ENCODE measurements at places on chromosomes 5 and 9.
A peak's percentile ranks its signal among the peaks of the same experiment; 100 is the strongest.

DNA sequence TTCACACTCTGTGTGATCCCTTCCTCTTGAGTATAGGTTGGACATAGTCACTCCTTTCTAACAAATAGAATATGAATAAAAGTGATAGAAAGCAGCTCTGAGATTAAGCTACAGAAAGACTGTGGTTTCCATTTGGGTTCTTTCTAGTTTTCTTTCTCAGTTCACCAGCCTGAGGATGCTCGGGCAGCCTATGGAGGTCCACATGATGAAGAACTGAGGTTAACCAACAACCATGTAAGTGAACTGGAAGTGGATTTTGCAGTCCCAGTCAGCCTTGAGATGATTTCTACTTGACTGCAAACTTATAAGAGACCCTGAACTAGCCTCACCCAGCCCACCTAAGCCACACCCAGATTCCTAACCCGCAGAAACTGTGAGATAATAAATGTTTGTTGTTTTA is 10.1 kb upstream of the FOXE1 start:
- no peak for DNase-seq

DNA sequence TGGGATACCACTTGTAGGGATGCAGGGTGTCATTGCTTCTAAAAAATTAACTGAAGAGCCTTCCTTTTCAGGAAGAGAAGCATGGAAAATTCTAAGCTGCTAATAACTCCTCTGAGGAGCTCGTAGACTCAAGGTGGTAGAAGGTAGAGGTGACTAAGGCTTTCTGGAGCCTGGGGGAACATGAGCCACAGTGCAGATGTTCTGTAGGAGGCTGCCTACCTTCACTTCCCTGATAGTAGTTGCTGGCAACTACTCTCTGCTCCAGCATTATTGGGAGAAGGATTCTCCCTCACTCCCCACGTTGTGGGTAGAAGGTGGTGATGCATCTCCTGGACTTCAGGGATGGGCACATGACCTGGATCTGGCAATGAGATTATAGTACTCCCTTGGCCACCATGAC is 86.7 kb upstream of the STARD4 start:
- DNase-seq: no peak

GRCh38 chr9:97895695-97896332 is 26.5 kb downstream of the TRMO start:
- DNase-seq: no peak

- DNase-seq: no peak
These were observed 362.9 kb downstream of the ARRDC3 start for GRCh38 chr5:91020065-91020800.

- DNase-seq: no peak
These were observed 125.9 kb upstream of the FOXD4L5 start for GRCh38 chr9:65410926-65411325.

DNA sequence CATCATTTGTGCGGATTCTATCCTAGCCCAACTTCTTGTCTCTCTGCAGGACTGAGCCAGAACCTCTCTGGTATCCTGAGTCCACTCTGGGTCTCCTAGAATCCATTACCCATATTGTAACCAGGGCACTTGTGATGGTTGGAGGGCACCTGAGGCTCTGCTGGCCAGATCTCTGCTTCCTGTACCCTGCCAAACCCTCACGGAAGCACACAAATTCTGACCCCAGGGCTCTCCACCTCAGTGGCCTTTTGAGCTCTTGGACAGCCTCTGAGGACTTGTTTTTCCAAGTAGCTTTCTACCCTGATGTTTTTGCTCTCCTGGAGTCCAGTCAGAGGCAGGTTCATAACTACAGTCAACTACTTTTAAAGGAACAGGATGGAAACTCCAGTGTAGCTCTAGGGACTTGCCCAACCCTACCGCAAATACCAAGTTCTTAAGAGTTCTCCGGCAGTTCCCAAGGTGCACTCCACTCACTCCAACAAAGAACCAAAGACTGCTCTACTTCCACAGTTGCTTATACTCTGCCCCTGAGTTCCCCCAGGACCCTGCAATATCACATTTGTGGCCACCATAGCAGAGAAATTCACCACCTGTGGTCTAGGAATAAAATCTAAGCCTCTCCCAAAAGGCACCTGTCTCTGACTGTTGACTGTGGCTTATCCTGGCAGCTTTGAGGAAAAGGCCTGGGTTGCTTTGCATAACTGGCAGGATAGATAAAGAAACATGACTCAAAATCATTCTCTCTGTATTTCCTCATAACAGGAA is 9.6 kb downstream of the PIP5K1B start:
- no peak for DNase-seq

GRCh38 chr5:64458948-64459347 is 46.9 kb upstream of the RGS7BP start:
- no peak for DNase-seq

DNA sequence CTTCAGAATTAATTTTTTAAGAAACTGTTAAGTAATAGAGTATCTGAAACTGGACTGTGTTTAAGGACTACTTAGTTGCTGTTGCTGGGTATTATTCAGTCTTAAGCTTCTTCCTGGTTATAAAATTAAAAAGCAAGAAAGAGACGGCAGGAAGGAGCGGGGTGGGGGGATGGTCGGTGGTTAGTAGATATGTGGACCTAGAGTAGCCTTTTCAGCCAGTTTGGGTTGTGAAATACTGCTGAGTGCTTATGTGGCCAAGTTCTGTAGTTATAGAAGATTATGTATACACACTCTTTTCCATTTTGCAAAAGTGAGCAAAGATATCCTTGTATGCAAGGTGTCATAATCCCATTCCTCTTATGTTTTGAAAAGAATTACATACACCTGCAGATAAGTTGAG is 28.5 kb downstream of the TRIO start:
- DNase-seq: no peak

DNA sequence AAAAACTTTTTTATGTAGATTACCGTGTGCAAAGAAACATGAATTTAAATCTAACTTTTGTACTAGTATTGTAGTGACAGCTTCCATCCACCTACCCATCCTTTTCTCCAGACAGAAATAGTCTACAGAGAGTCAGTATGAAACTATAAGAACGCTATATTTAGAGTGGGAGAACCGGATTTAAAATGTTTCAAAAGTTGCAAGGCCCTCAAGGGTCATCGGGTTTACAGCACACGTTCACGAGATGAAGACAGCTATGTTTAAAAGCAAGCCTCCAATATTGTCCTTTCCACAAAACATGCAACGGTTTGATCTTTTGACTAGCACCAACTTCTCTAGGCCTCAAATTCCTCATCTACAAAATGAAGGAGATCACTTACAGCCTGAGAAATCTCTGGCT is 139.9 kb downstream of the LPAR1 start:
- DNase-seq: no peak

- peak; percentile 25 for DNase-seq
These were observed 1046.9 kb upstream of the WWC1 start for GRCh38 chr5:167244583-167244982.

DNA sequence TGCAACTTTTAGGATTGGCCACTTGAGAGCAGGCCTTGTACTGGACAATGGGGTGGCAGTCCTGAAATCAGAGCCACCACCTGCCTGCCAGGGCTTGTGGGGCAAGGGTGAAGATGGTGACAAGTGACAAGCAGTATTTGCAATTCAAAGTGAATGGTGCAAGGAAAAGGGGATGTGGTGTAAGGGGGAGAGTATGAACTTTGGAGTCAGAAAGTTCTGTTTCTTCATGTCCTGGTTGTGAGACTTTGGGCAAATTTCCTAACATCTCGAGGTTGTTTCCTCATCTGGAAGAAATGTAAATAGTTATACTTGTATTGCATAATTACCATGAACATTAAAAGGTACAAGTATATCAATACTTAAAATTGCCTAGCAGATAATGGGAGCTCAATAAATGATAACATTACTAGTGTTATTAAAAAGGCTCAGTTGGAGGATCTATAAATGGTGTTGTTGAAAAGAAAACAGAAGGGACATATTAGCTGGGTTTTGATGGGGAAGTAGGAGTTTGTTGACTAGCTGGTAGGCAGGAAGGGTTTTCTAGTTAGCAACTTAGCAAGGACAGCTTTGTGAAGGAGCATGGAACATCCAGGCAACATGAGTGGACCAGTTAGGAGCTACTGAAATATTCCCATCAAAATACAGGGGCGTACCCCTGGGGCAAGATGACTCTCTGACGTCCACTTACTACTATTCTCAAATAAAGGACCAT is 21.3 kb upstream of the MEGF9 start:
- no peak for DNase-seq

GRCh38 chr9:135990468-135991429 is 29.6 kb upstream of the UBAC1 start:
- DNase-seq: no peak

- no peak for DNase-seq
These were observed 3.6 kb upstream of the B4GALT1 start for GRCh38 chr9:33170464-33171415.

GRCh38 chr9:126604059-126605055 is 9.4 kb upstream of the LMX1B start:
- DNase-seq: no peak

DNA sequence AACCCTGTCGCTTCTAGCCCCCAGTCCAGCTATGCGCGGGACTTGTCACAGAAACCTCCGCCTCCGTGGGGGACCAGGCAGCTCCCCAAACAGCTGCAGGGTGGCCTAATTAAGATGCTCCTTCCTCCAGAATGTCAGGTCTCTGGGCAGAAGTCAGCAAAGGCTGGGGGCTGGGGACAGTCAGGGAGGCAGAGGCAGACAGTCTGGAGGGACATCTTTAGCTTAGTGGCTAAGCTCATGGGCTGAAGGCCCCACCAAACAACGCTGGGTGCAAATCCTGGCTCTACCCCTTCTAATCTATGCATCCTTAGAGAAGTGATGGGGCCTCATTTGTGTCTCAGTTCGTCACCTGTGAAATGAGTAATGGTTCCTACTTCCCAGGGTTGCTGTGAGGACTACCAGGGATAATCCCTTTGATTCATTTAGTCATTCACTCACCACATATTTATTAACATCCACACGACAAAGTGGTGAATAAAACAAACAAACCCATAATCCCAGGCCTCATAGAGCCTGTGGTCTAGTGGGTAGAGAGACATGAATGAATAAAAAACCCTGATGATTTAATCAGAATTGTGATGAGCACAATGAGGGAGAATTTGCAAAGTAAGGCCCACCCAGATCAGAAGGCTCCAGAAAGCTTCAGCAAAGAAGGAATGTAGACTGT is 20.2 kb upstream of the MED27 start:
- no peak for DNase-seq
